Ascending aorta (tissue), 2 donors: ENCODE measurements at places on chromosomes 6 and 20. TPM values are rescaled to one million over a fixed set of nuclear protein-coding genes. Genes with fewer than 3 reads are reported as not detected.

GRCh38 chr6:37285861-37286311 is 27.9 kb upstream of the TMEM217 start:
- H3K4me3 ChIP-seq: no peak overlapping the region
- H3K36me3 ChIP-seq: peaks cover 25% of the 10 kb centered on the region
- H3K4me1 ChIP-seq: peaks cover 7% of the 10 kb centered on the region
- no peaks in the 10 kb centered on the region for H3K27me3 ChIP-seq
- no peak for DNase-seq
- H3K27ac ChIP-seq: no peak overlapping the region

- H3K4me3 ChIP-seq: no peak overlapping the region
- no peak overlapping the region for H3K27ac ChIP-seq
- H3K27me3 ChIP-seq: no peaks in the 10 kb centered on the region
- H3K4me1 ChIP-seq: no peaks in the 10 kb centered on the region
- DNase-seq: peak; percentile 74
These were observed 27.9 kb downstream of the DNMT3B start for GRCh38 chr20:32789896-32790750.

TSBP1 gene
- not detected for total RNA-seq

TPD52L2 gene
- total RNA-seq: 161 TPM

DNA sequence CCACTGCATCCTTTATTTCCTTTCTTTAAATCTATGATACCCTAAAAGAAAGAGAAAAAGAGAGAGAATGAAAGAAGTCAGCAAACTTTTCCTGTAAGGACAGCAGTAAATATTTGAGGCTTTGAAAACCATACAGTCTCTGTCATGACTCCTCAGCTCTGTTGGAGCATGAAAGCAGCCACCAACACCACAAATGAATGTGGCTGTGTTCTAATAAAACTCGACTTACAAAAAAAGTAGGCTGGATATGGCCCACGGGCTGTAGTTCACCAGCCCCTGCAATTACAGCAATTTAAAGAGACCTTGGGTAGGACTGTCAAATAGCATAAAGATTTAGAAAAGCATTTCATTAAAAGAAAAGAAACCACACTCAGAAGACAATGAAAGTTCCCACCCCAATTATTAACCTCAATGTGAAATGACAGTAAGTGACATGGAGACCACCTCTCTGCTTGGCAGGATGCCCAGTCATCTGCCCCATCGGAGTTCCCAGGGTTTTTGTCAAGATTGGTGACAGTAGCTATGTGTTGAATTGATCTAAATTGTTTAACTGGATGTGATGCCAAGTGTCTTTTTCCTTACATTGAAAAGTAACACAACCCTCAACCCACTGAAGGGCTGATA is 50.9 kb downstream of the TNFRSF21 start:
- H3K27ac ChIP-seq: no peak overlapping the region
- no peak for DNase-seq
- no peaks in the 10 kb centered on the region for H3K4me1 ChIP-seq
- no peaks in the 10 kb centered on the region for H3K27me3 ChIP-seq

GRCh38 chr6:107221519-107221918 is 106.2 kb upstream of the BEND3 start:
- no peak overlapping the region for H3K27ac ChIP-seq
- no peak overlapping the region for H3K4me3 ChIP-seq
- DNase-seq: no peak
- H3K4me1 ChIP-seq: no peaks in the 10 kb centered on the region

GRCh38 chr6:97702248-97702647 is 419.2 kb upstream of the MMS22L start:
- no peak overlapping the region for H3K4me3 ChIP-seq
- no peaks in the 10 kb centered on the region for H3K27me3 ChIP-seq
- H3K27ac ChIP-seq: no peak overlapping the region

ULBP1 gene
- 3.8 TPM for total RNA-seq

DNA sequence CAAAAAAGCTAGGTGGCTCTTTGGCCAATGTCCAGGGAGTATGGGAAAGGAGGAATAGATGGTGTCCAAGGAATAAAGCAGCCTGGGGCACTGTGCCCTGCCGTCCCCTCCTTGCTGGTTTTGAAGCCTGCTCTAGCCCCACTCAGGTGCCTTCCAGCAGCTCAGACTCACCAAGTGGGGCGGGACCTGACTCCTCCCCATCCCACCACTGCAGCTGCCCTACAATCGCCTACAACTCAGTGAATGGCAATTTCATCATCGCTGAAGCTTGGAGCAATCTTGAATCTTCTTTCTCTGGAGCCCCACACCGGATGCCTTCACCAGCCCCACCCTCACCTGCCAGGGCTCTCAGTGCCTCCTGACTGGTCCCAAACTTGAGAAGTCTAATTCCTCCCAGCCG is 56.4 kb upstream of the NXT1 start:
- H3K4me3 ChIP-seq: no peak overlapping the region
- H3K27me3 ChIP-seq: no peaks in the 10 kb centered on the region
- no peak overlapping the region for H3K27ac ChIP-seq
- no peak for DNase-seq
- H3K4me1 ChIP-seq: no peaks in the 10 kb centered on the region
- no peaks in the 10 kb centered on the region for H3K36me3 ChIP-seq

DNA sequence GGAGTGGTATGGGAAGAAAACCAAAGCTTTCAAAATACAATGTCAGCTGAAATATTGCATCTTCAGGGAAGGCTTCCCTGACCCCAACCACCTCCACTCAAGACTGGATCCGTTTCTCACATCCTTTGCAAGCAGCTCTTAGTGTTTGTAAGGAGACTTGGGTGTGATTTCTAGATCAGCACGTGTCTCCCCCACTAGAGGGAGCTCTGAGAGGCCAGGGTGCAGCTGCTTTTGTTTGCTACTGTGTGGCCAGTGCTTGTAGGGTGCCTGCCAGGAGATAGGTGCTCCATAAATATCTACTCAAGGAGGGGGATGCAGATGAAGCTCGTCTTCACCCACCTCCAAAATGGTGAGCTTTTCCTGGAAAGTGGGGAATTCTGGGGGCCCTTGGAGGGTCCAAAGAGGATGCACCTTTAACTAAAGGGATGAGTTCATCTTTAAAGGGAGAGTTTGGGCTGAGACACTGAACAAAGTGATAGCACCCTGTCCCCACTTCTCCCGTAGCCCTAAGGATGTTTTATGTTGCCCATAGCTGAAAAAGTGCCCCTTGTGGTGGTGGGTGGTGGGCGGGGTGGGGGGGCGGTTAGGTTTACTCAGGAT is 52.6 kb upstream of the MAFB start:
- H3K27ac ChIP-seq: no peak overlapping the region
- no peak for DNase-seq
- H3K36me3 ChIP-seq: no peaks in the 10 kb centered on the region
- H3K4me1 ChIP-seq: no peaks in the 10 kb centered on the region

DNA sequence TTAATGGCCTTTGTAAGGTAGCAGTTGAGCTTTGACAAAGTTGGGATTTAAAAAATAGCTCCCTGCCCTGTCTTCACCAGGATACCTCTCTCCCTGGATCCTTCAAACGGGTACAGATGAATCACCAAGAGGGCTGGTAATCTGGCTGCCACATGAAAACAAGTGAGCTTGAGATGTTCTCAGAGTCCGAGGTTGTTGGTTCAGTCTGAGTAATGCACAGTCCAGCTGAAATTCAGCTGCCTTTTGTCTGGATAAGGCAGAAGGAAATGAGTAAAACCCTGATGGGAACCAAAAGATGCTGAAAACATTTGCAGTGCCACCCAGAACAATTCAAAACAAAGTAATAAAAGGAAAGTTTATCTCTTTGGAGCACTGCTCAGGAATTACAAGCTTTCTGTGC is 86.8 kb downstream of the GJA1 start:
- H3K27ac ChIP-seq: peak overlapping the region; percentile 86
- H3K4me3 ChIP-seq: no peak overlapping the region
- H3K4me1 ChIP-seq: peaks cover 9% of the 10 kb centered on the region
- peak; percentile 87 for DNase-seq
- H3K36me3 ChIP-seq: no peaks in the 10 kb centered on the region
- no peaks in the 10 kb centered on the region for H3K27me3 ChIP-seq

DNA sequence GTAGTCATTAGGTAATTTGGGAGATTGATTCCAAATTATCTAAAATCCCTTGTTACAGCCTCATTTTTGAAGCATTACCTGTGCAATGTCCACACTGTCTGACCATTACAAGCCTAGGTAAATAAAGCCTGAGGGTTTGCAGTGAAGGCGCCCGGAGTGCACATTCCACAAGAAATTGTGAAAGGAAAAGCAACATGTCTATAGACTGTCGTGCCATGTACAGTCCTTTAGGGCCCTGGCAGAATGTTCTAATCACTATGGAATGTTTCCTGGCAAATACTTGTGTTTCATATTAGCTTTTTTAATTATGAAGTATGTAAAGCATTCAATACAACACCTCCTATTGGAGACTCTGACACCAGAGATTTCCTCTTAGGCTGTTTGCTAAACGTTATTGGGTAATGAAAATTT is 28.9 kb downstream of the PREP start:
- no peak for DNase-seq
- no peak overlapping the region for H3K4me3 ChIP-seq
- no peaks in the 10 kb centered on the region for H3K4me1 ChIP-seq
- no peaks in the 10 kb centered on the region for H3K27me3 ChIP-seq
- peaks cover 5% of the 10 kb centered on the region for H3K36me3 ChIP-seq

DEFB124 gene
- not detected for total RNA-seq

- H3K36me3 ChIP-seq: no peaks in the 10 kb centered on the region
- H3K27ac ChIP-seq: no peak overlapping the region
- peak overlapping the region; percentile 9 for H3K4me3 ChIP-seq
These were observed 16.2 kb upstream of the BCAS1 start for GRCh38 chr20:54086507-54087039.
